ENCODE measurements at places on chromosomes 1 and 21.

GRCh38 chr1:200058341-200058740, 30.8 kb downstream of the NR5A2 start:
- no peak for DNase-seq

GRCh38 chr1:39960431-39960958, 5.5 kb downstream of the MFSD2A start:
- DNase-seq: peak; percentile 67

DNA sequence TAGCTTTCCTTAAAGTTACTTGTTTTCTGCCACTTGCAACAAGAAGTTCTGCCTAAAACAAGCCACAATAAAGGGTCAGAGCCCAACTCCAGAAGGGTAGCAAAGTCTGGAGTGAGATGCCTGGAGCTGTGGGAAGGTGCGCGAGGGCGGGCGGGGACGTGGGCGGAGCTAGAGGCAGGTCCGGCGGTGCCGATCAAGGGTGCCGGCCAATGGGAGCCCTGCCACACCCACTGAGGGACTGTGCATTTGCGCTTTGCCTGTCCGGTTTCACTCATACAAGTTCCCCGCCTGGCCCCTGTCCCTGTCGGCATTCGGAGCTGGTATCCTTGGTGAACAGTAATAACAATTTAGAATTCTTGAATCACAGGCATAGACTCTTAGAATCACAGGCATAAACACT, 732.4 kb downstream of the MATN1 start:
- DNase-seq: peak; percentile 72

DNA sequence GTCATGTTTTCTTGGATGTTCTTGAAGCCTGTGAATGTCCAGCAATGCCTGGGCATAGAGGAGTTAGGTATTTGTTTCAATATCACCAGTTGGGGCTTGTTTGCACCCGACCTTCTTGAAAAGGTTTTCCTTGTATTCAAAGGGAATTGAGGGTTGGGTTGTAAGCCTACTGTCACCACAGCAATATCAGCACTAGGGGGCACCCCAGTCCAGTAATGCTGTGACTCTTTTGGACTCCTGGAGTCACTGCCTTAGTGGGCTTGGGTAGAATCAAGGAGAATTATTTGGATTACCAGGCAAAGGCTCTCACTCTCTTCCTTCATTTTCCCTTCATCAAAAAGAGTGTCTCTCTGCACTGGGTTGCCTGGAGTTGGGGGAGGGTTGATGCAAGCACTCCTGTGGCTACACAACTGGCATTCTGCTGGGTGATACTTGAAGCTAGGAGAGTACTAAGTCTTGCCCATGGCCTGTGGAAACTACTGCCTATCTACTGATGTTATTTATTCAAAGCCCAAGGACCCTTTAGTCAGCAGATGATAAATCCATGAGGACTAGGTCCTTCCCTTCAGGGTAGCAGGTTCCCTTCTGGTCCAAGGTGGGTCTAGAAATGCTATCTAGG, 34.5 kb downstream of the OR10R2 start:
- DNase-seq: no peak

DNA sequence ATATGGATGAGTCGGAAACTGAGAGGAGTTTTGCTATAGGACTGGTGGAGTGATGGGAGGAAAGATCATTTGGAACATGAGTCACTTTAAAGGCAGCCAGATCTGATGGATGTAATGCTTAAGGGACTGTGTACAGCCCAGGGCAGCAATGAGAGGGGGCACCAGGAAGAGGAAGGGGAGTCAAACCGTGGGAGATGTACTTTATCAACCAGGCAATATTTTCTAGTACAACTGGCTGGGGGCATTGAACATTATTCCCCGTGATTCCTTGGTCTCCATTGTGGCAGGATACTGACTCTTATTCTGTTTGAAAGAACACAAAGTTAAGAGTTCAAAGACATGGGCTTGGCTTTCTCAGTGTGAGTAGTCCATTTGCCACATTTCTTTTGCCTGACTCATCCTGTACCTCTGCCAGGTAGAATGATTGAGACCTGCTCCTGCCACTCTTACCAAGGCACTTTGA, 268.2 kb upstream of the NR5A2 start:
- DNase-seq: no peak

DNA sequence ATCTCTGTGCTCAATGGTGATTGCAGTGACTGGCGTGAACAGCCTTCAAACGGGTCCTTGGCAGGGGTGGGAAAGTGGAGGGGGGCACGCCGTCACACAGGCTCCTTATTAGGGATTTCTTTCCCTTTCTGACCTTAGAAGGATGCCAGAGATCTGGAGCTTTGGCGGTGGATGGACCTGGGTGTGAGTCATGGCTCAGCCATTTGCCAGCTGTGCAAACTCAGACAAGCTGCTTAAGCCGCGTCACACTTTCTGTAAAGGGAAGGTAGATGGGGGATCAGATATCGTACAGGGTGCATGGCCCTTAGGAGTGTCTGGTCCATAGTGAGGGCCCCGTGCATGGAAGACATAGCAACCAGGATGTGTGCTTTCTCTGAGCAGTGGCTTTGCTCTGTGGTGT, 48.3 kb upstream of the C1orf174 start:
- DNase-seq: no peak

DNA sequence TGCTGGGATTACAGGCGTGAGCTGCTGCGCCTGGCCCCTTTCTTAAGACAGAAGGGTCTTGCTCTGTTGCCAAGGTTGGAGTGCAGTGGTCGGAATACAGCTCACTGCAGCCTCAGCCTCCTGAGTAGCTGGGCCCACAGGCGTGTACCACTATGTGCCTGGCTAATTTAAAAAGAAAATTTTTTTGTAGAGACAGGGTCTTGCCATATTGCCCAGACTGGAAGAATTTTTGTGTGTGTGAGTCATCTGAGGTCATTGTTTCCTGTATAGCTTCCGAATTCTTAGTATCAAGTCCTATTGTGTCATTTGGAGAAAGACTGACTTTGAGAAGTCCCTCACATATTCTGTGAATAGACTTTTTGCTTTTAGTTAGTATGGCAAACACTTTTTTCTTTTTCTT, 4.7 kb downstream of the SZRD1 start:
- DNase-seq: no peak

- no peak for DNase-seq
These were observed 9.5 kb downstream of the ASB17 start for GRCh38 chr1:75922698-75923097.

- DNase-seq: peak; percentile 74
These were observed 1.2 kb upstream of the NUCKS1 start for GRCh38 chr1:205751036-205751651.

DNA sequence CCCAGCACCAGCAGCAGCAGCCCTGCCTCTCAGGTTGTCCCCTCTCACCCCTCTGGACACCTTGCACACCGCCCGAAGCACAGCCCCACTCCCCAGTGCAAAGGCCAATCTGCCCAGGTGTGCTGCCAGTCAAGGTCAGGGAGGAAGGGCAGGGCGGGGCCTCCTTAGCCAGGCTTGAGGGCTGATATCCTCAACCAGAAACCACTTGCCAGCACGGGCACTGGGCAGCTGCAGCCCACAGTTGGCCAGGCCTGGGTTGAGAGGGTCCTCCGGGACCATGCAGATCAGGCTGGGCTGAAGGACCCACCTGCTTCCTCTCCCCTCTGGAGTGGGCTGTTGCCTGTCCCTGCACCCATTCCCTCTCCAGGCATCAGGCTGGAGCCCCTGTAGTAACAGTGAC, 588.3 kb downstream of the NPHP4 start:
- no peak for DNase-seq

DNA sequence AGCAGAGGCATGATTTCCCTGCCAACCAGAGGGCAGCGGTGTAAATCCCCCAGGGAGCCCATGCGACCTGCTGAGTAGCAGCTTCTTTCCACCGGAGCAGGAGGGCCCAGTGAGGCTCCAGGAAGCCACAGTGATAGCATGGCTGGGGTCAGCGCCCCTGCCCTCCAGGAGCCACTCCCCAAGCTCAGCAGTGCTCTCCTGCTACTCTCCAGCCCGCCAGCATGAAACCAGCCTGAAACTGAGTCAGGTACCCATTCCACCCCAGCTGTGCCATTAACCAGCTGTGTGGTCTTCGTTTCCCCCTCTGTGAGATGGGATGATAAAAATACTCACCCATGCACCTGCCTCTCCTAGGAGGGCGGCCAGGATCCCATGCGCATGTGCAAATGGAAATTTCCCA, 123.8 kb upstream of the TMEM51 start:
- DNase-seq: no peak

DNA sequence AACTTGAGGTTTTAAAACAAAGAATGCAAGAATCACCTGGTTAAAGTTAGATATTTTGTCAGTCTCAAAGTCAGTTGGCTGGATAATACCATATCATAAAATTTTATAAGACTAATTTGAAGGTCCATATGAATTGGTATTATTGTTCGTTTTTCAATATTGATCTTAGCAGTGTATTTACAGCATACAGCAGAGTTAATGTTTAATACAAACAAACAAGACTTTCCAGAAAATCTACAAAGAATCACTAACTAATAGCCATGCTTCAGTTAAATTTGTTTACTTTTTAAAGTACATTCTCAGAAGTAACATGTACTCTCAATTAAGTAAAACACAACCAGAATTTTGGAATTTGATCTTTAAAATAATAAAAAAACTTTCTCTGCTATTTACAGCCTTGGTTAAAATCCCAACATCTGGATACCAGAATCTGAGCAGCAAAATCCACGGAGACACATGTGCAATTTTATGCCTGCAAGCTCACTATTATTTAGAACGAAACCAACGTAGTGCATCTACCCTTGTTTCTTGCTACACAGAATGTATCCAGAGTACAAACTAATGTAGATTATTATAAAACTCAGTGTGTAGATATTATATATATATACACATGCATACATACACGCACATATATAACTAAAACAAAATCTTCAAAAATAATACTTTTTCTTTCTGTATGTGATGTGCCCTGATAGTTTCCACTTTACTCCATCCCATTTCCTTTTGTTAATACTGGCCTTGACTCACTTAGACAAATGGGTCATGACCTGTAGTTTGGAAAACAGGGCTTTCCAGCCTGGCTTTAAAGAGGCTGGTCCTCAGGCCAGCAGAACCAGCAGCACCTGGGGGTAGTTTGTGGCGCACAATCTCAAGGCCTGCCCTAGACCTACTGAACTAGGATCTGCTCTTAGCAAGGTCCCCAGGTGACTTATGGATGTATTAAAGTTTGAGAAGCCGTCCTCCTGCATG, 63.6 kb upstream of the ERG start:
- DNase-seq: no peak

DNA sequence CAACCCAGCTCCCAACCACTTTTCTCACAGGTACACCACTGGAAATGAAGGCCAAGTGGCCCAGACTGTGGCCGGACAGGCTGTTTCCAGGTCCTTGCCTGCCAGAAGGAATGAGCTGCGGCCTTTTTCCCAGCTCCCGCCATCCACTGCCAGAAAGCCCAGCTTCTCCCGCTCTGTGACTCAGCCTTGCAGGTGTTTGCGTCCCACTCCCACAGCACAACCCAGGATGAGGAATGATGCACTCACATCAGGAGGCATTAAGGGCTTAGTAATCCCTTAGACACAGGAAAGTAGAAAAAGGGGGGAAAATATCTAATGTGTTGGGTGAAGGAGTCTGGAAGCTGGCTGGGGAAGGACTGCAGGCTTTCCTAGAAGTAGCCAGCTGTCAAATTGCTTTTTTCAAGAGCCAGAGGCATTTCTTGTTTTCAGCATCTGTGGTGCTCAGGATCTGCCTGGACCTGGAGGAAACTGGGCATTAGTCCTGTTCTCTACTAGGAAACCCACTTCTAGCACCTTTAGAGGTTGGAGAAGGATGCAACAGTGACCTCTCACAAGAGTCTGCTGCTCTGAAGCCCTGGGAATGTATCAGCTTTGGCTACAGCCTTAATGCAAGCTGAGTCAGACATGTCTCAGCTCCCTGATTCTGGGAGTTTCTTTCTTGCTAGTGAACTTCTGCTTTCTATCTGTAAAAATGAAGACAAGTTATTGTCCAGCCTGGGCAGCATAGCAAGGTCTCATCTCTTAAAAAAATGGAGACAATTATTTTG, 13.2 kb upstream of the MAP1LC3C start:
- no peak for DNase-seq

DNA sequence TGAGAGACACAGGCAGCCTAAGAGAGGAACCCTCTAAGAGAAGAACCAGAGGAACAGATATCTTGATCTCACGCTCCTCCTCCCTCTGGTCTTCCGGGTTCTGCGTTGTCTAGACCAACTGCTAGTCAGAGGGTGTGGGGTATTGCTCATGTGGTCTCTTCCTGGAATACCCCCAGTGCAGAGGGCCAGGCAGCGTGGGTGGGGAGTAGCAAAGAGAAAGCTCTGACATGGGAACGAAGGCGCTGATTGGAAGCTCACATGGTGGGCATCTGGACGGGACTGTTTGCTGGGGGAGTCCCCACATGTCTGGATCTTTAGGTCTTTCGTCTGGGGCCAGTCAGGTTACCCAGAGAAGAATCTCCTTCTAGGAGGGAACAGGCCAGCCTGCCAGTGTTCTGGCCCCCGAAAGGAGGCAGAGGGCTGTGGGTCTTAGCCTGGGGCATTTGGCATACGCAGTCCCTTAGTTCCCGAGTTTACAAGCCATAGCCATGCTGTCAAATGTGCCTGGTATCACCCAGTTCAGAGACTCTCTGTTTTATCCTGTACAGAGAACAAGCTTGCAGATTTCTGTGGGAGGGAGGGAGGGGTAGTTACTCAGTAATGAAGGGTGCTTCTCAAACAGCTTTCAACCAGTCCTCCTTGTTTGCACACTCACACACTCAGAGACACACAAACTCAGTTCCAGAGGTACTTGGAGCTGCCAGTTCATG, 18.3 kb upstream of the IL6R start:
- peak; percentile 53 for DNase-seq

- DNase-seq: peak; percentile 94
These were observed 10.7 kb downstream of the CLCNKA start for GRCh38 chr1:16032388-16033102.

DNA sequence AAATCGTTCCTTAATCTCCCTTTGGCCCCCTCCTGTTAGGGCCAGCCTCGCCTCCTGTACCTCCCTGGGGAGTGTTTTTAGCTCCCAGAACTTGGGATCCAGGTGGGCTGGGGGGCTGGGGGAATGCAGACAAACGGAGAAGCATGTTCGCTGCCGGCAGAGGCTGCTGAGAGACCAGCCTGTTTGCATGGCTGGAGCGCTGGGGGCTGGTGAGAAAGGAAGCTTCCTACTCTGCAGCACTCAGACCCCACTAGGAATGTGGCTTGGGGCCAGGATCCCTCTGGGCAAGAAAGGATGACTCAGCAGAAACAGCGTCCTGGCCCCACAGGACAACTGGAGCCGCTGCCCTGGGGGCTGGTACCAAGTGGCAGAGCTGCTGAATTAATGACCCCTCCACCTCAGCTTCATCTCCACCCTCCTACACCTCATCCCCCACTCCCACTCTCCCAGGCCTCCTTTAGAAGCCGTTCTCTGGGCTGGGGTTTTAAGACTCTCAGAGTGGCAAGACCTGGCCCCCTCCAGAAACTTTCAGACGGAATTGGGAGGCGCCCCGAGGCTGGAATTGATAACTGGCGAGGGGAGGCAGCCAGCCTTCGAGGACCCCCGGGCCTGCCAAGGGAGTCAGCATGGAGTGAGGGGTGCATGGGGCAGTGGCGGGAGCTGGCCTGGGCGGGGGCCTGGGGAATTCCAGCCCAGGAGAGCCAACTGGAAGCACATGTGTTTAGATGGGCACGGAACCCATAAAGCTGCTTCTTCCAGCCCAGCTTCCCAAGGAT, 28.5 kb upstream of the EPS8L3 start:
- peak; percentile 95 for DNase-seq

Measured in stomach (tissue), 19 donors.